Neural crest cell (in vitro differentiated cells): ENCODE measurements at places on chromosomes 6 and 20.
A peak's percentile ranks its signal among the peaks of the same experiment; 100 is the strongest.

GRCh38 chr6:129753422-129753821 is 43.4 kb upstream of the ARHGAP18 start:
- no peak for DNase-seq

- no peak for DNase-seq
Observed at GRCh38 chr6:36863670-36864540, 10.7 kb downstream of the PPIL1 start.

DNA sequence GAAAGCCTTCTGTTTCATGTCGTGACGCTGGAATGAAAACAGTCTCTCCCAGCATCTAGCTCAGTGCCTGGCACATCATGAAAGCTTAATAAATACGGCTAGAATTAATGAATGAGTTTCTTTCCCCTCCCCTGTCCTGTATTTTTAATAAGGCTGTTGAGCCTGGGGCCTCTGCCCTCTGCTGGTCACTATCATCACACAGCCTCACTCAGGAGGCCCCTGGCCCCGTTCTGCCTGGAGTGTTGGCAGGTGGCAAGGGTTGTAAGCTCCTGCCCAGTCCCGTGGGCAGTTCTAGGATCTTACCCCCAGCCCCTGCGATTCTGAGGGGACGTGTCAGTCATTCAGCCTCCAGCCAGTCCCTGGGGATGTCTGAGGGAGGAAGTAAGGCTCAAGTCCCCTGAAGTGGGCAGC is 41.4 kb downstream of the PHACTR3 start:
- DNase-seq, result no peak

DNA sequence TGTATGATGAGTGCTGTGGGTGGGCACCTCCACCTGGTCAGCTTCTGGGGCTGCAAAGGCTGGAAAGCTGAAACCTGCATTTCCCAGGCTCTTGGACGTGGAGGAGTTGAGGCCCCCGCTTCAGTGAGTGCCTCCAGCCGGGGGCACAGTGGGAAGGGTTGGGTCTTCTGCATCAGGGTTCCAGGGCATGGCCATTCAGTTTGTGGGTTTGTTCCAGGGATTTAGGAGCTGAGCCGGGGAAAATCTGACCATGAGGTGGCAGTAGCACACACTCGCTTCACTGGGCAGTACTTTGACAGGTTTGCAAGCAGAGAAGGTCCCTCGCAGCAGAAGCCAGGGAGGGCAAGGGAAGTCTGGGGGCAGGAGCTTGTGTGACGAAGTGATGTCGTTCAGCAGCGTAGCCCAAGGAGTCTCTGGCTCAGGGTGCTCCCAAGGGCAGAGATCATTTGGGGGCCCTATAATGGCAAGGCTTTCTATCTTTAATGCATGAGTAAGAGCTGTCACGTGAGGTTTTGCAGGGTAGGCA is 69.5 kb upstream of the SULF2 start:
- DNase-seq, result peak; percentile 41

DNA sequence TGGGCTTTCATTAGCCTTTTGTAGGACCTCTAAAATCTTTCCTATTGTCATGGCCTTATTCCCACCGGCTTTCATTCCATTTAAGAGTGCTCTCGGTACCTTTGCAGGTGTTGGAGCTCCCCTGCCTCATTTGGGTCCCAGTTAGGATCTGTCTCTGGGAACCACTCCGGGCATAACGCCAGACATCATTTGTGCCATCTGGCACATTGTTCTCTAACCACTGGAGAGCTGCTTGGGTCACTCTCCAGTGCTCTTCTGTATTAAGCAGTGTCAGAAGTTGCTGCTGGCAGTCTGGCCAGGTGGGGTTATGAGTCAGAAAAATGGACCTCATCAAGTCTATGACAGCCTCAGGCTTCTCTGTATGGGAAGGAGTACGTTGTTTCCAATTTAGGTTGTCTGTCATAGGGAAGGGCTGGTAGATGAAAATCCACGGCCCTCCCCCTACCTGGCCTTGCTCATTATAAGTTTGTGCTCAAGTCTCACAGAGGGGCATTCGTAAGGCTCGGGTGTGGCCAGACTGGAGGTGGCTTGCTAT is 62.9 kb upstream of the MOCS1 start:
- DNase-seq, result no peak

GRCh38 chr20:24489631-24490260 is 20.3 kb downstream of the SYNDIG1 start:
- DNase-seq, result no peak

GRCh38 chr6:153215242-153215641 is 84.2 kb upstream of the RGS17 start:
- DNase-seq, result no peak

GRCh38 chr6:141946502-141946901 is 186.2 kb upstream of the GJE1 start:
- DNase-seq, result no peak

GRCh38 chr6:128200789-128201188 is 299.9 kb upstream of the THEMIS start:
- DNase-seq, result no peak

DNA sequence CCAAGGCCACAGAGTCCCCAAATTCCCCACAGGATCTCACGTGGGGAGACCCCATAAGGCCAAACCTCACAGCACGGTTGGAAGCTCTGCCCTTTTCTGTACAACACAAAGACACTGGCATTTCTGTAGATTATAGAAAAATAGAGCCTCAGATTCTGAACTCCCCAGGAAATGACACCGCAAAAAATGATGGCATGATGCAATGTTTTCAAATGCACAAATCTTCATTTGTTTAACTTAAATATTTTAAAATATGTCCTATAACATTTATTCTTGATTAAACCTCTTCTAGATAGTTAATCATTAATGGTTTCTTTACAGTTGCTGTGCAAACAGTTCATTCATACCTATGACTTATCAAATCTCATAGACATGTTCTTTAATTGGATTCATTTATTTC is 33.8 kb downstream of the SIM1 start:
- no peak for DNase-seq

GRCh38 chr6:100096341-100096740 is 102.3 kb upstream of the MCHR2 start:
- no peak for DNase-seq

- DNase-seq, result no peak
Observed at GRCh38 chr6:14924126-14925024, 321.5 kb upstream of the JARID2 start.

DNA sequence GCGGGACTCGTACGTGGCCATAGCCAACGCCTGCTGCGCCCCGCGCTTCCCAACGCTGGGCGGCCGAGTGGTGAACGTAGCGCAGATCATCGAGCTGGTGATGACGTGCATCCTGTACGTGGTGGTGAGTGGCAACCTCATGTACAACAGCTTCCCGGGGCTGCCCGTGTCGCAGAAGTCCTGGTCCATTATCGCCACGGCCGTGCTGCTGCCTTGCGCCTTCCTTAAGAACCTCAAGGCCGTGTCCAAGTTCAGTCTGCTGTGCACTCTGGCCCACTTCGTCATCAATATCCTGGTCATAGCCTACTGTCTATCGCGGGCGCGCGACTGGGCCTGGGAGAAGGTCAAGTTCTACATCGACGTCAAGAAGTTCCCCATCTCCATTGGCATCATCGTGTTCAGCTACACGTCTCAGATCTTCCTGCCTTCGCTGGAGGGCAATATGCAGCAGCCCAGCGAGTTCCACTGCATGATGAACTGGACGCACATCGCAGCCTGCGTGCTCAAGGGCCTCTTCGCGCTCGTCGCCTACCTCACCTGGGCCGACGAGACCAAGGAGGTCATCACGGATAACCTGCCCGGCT is 3.4 kb downstream of the SLC32A1 start:
- DNase-seq, result no peak

DNA sequence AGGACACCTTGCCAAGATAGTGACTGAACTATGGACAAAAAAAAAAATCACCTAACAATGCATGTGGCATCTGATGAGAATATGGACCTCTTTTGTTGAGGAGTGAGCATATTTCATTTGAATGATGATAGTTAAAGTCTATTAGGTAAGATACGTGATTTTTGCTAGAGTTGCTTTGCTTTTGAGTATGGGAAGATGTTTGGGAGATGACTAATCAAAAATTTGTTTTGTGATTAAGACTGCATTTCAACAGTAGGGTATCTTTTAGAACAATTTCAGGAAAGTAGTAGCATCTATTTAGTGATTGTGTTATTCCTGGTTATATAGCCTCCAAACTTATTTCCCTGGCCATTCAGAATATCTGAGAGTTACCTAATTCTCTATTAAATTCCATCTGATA is 878.6 kb upstream of the CITED2 start:
- DNase-seq, result no peak

DNA sequence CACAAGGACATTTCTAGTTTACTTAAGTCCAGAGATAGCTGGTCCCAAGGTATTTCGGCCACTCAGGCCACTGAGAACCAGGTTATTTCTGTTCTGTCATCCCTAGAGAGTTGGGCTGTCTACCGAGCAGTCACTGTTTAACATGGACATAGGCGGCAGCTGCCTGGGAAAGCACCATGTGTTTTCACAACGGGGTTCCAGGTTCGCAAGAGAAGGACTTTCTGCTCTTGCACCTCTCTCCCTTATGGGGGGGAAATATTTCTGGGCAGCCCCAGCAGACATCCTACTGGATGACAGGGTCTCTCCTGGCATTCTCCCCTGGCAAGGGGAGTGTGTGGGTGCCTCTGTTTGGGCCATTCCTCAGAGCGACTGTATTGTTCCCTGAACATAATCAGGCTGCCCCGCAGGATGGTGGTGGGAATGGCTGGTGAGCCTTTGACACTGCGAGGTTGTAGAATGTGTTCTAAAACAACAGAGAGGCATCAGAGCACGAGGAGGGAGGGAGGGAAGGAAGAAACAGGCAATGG is 64.4 kb upstream of the DUSP22 start:
- DNase-seq, result no peak

DNA sequence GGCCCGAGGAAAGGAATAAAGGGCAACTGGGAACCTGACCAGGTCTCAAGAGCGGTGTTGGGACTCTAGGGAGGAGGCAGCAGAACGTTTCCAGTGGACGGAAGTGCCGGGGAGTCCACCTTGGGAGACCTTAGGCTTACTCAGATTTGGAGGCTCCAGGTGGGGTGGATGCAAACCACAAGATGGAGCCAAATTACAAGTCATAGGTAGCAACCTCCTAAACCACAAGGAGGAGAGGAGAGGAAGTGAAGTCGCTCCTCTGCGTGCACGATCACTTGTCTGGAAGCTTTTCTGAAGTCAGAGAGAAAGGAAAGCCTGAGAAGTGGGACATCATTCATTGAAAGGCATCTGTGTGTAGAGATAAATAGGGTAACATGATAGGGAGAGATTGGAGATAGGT is 9.3 kb downstream of the HLA-DOA start:
- no peak for DNase-seq

- no peak for DNase-seq
Observed at GRCh38 chr20:8943631-8944030, 125.3 kb upstream of the PLCB4 start.

GRCh38 chr6:167113047-167113754 is 9.7 kb upstream of the CCR6 start:
- no peak for DNase-seq

- no peak for DNase-seq
Observed at GRCh38 chr6:135531954-135532490, 34.5 kb upstream of the AHI1 start.

GRCh38 chr6:28657769-28658465 is 132.2 kb downstream of the GPX5 start:
- DNase-seq, result peak; percentile 65

GRCh38 chr6:84422380-84422968 is 195.0 kb upstream of the CEP162 start:
- peak; percentile 82 for DNase-seq

- no peak for DNase-seq
Observed at GRCh38 chr6:122788208-122788607, 850 bp upstream of the SMPDL3A start.

DNA sequence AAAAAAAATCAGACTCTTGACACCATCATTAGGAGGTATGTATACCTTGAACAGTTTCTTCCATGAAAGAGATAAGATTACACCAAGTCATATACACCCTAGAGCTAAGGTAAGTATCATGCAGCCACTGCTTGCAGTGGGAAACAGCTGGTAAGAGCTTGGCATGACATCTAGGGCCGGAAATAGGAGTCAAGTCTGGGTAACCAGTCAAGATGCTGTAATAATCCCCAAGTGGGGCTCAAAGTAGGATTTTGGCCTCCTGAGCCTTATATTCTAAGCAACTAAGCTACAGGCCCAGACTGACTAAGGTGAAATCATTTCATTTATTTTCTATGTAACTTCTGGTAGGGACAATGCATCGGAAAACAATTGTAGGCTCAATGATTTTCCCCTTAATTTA is 23.9 kb downstream of the TRERF1 start:
- DNase-seq, result no peak

- no peak for DNase-seq
Observed at GRCh38 chr6:31473780-31474761, 23.9 kb upstream of the MICB start.

GRCh38 chr6:40958738-40959137 is 80.3 kb downstream of the UNC5CL start:
- DNase-seq, result no peak

- DNase-seq, result no peak
Observed at GRCh38 chr6:50120300-50120699, 70.6 kb upstream of the DEFB112 start.

GRCh38 chr6:81750200-81750599 is 2.3 kb downstream of the TENT5A start:
- no peak for DNase-seq

DNA sequence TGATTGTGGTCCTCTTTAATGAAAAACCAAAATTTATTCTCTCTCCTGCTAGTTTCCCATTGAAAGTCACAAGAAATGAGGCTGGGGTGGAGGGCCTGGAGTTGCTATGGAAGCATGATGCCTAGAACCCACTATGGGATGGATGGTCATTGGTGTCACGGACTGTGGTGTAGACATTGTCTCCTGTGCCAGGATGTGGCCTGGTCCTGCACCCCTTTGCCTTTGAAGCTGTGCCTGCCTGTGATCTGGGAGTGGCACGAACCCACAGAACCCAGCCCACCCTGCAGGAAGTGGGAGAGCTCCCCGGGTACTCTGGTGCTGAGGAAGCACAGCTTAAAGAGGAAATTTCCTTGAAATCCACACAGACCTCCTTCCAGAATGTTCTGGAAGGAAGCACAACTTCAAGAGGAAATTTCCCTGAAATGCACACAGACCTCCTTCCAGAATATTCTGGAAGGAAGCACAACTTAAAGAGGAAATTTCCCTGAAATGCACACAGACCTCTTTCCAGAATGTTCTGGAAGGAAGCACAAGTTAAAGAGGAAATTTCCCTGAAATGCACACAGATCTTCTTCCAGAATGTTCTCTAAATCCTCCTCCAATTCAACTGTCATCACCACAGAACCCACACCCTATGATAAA is 105.6 kb downstream of the CDH26 start:
- no peak for DNase-seq

DNA sequence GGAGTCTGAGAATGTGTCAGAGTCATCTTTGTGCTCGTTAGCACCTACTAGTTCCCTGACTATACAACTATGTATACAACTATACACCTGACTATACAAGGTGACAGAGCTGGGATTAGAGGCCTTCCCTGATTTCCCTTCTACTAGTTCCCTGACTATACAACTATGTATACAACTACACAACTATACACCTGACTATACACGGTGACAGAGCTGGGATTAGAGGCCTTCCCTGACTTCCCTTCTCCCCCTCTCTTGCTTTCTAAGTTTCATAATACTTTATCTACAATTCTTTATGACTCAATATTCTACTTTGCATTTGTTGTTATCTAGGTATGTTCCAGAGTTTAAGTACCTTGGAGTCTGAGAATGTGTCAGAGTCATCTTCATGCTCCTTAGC is 68.0 kb downstream of the HS3ST5 start:
- no peak for DNase-seq

- no peak for DNase-seq
Observed at GRCh38 chr6:53041356-53041755, 23.8 kb upstream of the FBXO9 start.
